Posterior vena cava (tissue), 2 donors: ENCODE measurements at places on chromosomes 13 and 19. TPM values are rescaled to one million over a fixed set of nuclear protein-coding genes. Genes with fewer than 3 reads are reported as not detected.

DNA sequence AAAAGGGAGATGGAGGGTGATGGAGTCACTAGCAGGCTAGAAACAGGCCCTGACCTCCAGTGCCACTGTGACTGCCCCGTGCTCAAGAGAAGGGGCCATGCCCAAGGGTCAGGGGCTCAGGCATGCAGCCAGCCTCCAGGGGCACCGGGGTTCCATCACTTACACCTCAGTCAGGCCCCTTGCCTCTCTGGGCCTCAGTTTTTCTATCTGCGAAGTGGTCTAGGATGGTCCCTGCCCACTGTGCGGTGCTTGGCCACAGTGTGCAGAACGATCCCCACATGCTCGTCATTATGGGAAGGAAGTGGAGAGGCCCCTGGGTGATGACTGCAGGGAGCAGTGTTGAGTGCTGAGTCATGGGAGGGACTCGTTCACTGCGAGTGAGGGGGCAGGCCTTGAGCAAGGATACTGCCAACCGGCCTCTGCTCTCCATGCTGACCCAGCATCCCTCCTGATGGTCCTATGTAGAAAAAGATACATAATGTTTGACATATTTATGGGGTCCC lies 23.1 kb downstream of the TMED1 start:
- peak; percentile 91 for DNase-seq

The APC2 gene
- 0.05 TPM for total RNA-seq

- DNase-seq = no peak
Measured at GRCh38 chr13:32425158-32425557, 2.8 kb downstream of the N4BP2L1 start.

The CEACAM8 gene
- 0.23 TPM for total RNA-seq

DNA sequence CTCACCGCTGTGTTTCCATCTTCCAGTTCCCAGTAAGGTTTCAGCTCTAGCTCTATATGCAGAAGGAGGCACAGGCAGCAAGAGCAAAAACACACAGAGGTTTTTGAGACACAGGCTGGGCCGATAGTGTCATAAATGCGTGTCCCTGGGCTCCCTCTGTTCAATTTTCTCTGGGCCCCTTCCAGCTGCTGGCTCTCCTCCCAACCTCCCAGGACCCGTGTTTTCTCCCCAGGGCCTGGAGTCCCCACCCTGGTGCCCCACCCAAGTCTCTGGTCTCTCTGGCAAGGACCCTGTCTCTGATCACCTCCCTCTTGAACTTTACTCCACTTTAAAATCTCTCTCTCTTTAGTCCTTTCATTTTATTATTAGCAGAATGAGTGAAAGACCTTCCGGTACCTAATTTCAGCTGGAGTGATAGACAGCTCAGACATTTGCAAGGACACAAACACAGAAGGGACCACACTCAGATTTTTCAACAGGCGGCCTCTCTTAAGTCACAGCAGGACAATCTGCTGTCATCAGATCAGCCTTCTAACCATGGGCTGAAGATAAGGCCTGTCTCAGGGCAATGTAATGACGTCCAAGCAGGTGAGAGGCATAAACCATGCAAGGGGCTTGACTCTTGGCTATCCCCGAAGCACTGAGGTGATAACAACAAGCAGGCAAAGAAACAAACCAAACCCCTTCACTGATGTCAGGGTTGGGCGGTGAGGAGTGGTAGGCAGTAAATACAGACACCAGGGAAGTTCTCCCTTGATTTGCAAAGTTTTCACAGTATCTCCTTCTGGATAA lies 190.0 kb upstream of the IRS2 start:
- DNase-seq = no peak

DNA sequence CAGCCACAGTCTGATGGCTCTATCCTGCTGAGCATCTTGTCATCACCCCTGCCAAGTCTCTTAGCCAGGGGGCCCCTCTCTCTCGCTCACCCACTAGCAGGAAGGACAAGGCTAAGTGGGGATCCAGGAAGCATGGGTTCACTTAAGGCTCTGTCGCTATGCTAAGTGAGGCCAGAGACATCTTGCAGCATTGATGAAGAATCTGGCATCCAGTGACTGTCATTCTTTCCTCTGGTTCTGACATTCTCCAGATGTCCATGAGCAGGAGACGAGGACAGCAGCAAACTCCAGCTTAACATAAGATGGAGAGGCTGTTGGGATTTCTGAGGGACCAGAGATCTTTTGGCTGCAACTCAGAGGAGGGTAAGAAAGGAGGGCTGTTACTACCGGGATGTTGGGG lies 230.2 kb downstream of the TSHZ3 start:
- no peak for DNase-seq

The C13orf42 gene
- total RNA-seq = not detected

GRCh38 chr19:29121684-29122083 lies 91.3 kb downstream of the UQCRFS1 start:
- peak; percentile 80 for DNase-seq

The SIGLECL1 gene
- total RNA-seq = not detected

- no peak for DNase-seq
Measured at GRCh38 chr13:22945321-22946226, 235.2 kb upstream of the SGCG start.
